Right renal pelvis (tissue), 4 donors: ENCODE measurements at places on chromosomes 7 and 10.

DNA sequence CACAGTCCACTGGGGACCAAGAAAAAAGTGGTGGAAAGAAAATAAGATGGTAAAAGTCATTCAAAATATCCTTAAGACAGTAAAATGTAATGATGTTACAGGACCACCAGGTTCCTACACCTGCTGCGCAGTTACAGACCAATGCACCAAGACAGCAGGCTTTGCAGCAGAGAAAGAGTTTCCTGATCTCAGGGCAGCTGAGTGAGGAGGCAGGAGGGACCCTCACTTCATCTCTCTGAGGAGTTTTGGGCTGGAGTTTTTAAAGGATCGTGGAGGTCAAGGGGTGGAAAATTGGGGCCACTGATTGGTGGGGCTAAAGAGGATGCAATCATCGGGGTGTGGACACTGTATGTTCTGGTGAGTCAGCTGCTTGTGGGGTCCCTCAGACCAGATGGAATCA, 100.0 kb downstream of the BMS1 start:
- DNase-seq = no peak

DNA sequence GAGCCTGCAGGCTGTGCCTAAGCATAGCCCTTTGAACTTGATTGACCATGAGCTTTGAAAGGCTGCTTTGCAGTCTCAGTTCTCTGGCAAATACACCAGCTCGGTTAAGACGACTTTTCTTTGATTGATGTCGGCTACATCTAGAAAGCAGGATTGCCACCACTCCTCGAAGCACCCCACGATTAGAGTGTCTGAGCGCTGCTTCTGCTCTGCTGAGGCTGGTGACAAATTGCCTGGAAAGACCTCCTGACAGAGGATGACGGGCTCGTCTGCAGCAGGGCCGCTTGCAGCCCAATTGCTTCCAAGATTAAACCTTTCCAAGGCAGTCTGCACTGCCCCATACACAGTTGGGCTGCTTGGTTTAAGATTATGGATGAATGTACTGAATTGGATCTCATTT, 182.0 kb downstream of the CUX1 start:
- DNase-seq = no peak

DNA sequence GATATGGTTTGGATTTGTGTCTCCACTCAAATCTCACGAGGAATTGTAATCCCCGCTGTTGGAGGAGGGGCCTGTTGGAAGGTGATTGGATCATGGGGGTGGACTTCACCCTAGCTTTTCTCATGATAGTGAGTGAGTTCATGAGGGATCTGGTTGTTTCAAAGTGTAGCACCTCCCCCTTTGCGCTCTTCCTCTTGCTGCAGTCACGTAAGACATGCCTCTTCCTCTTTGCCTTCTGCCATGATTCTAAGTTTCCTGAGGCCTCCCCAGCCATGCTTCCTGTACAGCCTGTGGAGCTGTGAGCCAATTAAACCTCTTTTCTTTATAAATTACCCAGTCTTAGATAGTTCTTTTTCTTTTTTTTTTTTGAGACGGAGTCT, 17.1 kb downstream of the CDNF start:
- DNase-seq = no peak

GRCh38 chr10:78599122-78599853, 469.5 kb upstream of the ZMIZ1 start:
- no peak for DNase-seq

DNA sequence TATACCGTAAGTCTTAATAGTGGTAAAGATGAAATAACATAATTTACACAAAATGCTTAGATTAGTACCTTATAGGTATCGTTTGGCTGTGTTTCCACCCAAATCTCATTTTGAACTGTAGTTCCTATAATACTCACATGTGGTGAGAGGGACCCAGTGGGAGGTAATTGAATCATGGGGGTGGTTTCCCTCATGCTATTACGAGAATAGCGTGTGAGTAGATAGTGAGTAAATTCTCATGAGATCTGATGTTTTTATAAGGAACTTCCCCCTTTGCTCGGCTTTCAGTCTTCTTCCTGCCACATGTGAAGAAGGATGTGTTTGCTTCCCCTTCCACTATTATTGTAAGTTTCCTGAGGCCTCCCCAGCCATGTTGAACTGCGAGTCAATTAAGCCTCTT, 426.3 kb upstream of the POT1 start:
- no peak for DNase-seq

DNA sequence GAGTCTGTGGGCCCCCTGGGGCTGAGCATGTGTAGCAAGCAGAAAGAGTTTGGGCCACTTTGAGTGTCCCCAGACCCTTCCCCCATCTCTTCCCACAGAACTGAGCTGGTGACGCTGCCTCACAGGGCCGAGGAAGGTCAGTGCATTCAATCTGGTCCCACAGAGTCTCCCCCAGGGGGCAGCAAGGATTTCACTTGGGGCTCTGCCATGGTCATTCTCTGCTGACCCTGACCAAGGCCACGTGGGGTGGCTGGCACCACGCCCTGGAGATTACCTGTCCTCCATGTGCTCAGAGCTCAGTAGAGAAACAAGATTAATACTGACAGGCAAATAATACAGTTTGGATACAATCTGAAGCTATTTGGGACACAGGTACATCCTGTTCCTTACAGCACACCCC, 30.2 kb downstream of the ADRA2A start:
- DNase-seq = no peak

- DNase-seq = no peak
These were observed 286.8 kb downstream of the PARD3 start for GRCh38 chr10:34528320-34528719.

DNA sequence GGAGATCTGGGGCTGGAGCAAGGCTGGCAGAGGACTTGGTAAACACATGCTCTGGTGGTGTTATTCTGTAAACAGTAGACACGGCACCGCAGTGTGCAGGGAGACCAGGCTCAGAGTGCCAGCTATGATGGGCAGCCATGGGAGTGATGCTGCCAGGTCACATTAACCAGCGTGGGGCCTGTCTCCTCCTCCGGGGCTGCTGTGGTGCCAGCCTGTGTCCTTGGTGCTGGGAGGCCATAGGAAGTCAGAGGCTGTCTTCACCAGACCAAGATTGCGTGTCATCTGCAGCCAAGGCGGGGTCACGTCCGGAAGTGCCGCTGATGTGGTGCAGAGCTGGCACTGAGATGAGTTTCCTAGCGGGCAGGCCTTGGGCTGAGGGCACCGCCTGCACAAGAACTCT, 236.0 kb downstream of the GLRX3 start:
- DNase-seq = no peak

- DNase-seq = no peak
These were observed 512.0 kb downstream of the KIF20B start for GRCh38 chr10:90213346-90213745.

- no peak for DNase-seq
These were observed 194.9 kb upstream of the GRM3 start for GRCh38 chr7:86448856-86449255.

DNA sequence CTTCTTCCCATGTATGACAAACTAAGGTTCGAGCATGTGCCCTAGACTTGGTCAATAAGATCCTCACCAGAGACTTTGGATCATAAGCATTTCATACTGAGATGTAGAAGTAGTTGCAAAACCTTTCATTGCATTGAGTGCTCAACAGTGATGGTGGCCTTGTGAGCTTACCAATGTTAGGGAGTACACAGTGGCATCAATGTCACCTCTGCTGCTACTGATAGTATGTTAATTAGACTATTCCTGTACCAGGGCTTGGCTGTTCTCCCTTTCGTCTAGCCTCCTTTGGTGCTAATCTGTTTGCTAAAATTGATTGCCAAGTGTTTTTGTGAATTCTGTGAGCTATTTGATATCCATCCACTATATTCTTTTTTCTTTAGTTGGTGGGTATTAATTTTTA, 264.5 kb upstream of the SEMA3C start:
- no peak for DNase-seq

DNA sequence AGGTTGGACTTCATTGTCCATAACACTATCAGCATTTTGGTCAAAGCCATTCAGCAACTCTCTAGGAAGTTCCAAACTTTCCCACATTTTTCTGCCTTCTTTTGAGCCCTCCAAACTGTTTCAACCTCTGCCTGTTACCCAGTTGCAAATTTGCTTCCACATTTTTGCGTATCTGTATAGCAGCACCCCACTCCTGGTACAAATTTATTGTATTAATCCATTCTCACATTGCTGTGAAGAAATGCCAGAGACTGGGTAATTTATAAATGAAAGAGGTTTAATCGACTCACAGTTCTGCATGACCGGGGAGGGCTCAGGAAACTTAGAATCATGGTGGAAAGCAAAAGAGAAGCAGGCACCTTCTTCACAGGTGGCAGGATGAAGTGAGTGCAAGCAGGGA, 198.8 kb downstream of the MTERF1 start:
- DNase-seq = no peak

DNA sequence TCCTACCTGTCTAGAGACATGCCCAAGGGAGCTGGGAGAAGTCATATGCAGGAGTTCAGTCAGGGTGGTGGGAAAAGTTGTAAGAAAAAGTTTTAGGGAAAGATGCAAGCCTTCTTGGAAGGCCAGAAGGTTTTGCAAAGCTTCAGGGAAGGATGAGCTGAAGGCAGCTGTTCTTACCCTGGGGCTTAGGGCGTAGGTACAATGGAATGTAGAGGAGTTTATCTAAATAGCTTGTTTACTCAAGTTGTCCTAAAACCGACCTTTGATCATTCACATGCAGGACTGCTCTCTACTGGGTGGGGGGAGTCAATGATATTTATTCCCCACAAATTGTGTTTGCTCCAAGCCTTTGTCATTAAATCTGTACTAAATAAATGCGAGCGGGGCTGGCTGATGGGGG, 277.0 kb downstream of the CRPPA start:
- DNase-seq = no peak

- no peak for DNase-seq
These were observed 695 bp downstream of the PRKAG2 start for GRCh38 chr7:151875942-151876898.

DNA sequence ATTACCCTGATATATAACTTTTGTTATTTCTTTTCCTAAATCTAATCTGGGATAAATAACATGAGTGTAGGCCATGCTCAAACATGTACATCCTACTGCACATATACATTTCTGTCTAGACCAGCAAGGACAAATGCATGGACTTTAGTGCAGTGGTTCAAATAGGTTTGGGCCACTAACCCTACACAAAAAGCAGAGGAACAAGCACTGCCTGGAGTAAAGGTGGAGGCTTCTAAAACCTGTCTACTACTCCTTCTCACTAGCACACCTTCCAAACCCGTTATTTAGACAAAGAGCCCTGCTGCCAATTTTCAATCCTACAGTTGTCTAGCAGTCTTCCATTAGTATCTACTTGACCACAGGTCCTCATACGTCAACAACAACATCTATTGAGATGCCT, 34.8 kb downstream of the SGCE start:
- DNase-seq = no peak

DNA sequence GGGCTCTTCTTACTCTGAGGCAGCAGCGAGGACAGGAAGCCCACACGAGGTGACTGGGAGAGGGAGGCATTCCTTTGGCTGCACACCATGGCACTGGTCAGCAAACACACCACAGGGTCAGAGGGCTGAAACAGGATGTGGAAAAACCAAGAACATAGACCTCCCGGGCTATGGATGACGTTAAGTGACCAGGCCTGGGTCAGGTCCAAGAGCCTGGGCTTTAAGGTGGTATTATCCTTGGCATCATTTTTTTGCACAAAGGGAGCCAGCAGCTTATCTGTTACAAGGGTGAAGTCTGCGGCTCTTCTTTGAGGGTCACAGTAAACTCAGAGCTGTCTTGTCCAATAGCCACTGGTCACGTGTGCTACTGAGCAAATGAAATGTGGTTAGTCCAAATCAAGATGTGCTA, 7.0 kb downstream of the WDR91 start:
- DNase-seq = no peak

- no peak for DNase-seq
These were observed 76.6 kb downstream of the VSTM4 start for GRCh38 chr10:49038711-49039110.

GRCh38 chr10:112278871-112279270, 4.3 kb upstream of the TECTB start:
- no peak for DNase-seq

- no peak for DNase-seq
These were observed 6.8 kb downstream of the POLM start for GRCh38 chr7:44075296-44076075.

- DNase-seq = no peak
These were observed 396.7 kb downstream of the EXOC4 start for GRCh38 chr7:133649593-133649992.

DNA sequence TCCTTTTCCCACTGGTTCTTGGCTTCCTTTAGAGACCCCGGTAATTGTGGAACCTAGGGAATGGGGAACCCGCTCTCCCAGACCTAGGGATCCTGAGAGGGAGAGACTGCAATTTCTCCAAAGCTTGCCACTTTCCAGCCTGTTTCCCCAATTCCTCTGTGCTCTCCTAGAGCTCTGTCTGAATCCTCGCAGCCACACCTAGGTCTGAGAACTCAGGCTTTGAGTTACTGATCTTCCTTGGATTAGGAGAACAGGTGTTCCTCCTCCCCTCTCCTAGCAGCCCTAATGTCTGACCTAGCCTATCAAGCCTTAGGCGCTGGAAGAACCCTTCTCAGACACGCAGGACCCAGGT, 20.0 kb downstream of the WNT8B start:
- no peak for DNase-seq

DNA sequence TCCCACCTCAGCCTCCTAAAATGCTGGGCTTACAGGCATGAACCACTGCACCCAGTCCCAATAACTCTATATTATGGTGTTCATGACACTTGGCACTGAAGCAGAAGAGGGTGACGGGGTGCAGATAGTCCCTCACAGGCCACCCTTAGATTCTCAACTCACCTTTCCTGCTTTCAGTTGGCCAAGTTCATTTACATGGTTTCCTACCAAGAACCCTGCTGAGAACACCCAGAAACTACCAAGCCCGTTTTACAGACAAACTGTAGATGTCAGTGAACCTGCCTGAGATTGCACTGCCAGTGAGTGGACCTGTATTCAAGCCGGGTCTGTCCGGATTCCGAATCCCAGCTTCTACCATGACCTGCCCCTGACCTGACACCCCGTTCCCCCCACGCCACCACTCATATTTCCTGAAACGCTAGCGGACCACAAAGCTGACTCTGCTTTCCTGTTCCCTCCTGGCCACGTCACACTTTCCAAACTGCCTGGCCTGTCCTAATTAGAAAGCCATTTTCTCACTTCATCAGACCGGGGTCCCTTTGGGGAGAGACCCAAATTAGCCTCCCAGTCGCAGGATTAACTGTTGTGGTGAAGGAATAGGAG, 17.3 kb downstream of the GRID2IP start:
- no peak for DNase-seq

DNA sequence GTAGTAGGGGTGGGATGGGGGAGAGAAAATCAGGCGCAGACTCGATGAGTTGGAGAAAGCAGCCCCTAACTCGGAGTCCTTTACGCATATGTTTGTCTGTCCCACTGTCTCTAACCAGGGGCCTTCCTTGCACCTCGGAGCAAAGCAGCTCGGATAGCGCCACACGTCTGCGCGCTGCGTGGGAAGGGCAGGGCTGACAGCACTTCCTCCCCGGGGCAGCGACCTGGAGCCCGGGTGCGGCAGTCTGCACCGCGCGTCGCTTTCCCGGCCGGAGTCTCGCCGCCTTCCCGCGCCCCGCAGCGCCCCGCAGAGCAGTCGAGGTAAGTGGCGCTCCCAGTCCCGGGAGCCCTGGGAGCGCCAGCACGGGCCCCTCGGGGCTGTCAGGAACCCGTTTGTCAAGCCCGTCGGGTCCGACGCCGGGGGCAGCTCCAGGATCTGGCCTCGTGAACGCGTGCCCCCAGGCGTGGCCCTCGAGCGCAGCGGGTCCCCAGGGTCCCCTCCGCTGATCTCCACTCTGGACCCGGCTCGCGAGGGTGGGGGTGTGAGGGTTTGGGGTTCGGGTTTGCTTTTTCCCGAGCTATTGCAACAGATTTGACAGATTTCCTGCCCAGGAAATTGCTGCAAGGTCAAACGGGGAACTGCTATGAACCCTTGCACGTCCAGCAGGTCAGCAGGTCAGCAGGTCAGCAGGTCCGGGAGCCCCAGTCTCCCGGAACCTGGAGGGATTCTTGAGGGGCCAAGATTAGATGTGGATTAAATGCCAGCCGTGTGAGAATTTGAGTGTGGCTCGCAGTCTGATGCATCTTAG, 597 bp downstream of the APBB1IP start:
- no peak for DNase-seq
